ENCODE measurements at places on chromosomes 3 and 15.

- DNase-seq, result no peak
These were observed 50.7 kb upstream of the NIPA1 start for GRCh38 chr15:22735781-22736180.

DNA sequence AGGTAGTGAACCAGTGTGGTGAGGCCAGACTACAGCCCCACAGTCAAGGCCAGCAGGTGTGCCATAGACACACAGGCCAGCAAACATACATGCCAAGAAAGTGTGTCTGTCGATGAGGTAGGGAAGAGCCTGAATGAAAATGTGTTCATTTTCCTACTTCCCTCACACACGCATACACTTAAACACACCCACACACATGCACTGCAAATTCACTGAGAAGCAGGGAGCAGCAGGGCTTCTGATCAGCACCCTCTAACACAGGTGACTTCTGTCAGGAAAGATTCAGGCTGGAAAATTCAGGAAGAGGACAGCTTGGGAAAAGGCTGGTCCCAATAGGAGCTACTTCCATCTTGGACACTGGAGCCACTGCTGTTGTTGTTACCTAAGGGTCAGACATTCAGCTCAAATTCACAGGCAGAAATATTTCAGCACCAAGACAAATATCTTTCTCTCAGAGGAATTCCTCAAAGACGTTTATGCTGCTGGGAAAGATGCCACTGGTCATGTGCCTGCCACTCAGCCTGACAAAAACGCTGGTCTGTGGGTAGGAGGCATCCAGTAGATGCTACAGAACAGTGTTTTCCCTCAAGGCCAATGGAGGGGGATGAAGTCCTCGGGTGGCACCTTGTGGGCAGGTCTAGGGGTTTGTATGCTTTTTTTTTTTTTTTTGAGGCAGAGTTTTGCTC lies 40.9 kb upstream of the LARS2 start:
- no peak for DNase-seq

DNA sequence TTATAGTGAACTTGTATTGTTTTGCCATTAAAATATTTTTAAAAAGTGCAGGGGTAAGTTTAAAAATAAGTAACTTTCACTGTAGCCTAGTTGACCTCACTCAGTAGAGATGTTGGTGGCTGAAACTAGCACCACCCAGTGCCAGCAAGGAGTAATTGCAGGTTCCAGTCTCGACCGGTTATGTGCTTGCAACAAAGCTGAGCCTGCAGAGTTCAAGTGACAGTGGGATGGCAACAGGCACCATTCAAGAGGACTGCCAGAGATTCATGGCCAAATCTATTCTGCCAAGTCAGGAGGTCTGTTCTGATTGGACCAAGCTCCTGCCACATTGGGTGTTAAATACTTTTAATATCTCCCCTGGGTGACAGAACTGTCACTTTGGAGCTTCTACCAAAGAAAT lies 2.7 kb downstream of the ADAMTS7 start:
- no peak for DNase-seq

- no peak for DNase-seq
These were observed 20.8 kb downstream of the AKAP13 start for GRCh38 chr15:85401108-85401774.
